Stimulated activated CD8-positive, alpha-beta memory T cell treated with anti-CD3 and anti-CD28 coated beads, Interleukin-7, amount 100 ng/mL, for 1 hour (primary cell): ENCODE measurements at places on chromosomes 5 and 9.
A peak's percentile ranks its signal among the peaks of the same experiment; 100 is the strongest.

DNA sequence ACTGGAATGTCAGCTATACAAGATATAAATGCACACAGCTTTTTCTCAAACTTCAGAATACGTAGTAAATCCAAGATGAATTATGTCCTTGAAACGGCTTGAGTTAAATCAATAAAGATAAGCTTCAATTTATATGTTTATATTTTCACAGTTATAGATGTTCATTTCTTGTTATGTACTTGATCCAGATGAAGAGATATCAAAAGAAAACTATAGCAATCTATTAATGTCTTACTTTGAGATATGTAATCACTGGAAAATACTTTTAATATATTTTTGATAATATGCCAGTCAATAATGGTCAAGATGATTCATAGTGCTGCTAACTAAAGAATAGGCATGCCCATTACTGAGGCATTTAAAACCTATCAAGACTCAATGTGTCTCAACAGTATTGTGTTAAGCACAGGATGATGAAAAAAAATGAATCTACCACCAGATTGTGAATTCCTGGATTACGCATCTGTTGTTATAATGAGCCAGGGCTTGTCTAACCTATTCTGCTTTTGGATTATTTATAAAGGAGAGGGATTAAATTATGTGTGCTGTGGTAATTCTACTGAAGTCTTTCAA is 372.6 kb upstream of the PRR16 start:
- DNase-seq: no peak

- no peak for DNase-seq
Measured at GRCh38 chr5:147188200-147189108, 46.4 kb upstream of the STK32A start.

- DNase-seq: no peak
Measured at GRCh38 chr9:116059466-116059865, 94.1 kb upstream of the PAPPA start.

GRCh38 chr5:139178935-139179334 is 19.2 kb downstream of the SIL1 start:
- DNase-seq: no peak

DNA sequence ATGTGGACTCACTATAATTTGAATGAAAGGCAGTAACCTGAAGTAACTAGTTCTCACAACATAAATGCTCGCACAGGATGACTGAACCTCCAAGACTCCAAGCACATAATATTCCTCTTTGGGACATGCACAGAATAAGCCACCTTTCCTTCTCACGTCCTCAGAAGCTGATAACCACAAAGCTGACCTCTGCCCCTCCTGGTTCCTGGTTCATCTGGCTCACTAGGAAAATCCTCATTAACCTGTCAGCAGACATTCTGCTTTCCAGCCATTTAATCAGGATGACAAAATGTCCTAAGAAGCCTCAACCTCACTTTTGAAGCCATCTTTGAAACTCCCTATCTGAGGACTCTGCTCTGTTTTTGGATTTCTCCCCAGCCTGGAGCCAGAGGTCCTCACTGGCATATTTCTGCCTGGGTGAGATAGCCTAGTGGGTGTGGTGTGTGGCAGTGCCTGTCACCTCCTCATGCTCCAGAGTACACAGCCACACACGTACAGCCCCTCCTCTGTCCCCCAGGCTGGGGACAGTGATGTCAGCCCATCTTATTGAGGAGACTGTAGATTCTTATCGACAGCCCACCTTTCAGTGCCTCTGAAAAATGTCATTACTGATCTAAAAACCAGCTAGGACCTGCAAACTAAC is 10.3 kb downstream of the ANKH start:
- no peak for DNase-seq

- DNase-seq: no peak
Measured at GRCh38 chr5:80963966-80964481, 3.9 kb downstream of the RASGRF2 start.

DNA sequence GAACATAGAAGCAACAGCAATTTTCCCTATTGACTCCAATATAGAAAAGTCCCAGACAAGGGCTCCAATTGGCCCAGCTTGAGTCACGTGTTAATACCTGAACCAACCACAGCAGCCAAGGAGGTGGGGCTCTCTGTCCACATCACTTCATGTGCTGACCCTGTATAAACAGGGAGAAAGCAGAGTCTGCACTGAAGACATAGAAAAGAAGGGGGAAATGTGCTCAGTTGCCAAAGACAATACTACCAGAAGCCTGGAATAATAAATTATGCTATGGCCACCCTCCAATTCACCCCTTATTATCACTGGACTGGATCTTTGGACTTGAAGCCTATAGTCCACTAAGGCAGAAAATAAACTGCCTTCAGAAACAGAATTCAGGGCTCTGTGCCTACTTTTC is 275.4 kb downstream of the EPB41L4A start:
- DNase-seq: no peak

DNA sequence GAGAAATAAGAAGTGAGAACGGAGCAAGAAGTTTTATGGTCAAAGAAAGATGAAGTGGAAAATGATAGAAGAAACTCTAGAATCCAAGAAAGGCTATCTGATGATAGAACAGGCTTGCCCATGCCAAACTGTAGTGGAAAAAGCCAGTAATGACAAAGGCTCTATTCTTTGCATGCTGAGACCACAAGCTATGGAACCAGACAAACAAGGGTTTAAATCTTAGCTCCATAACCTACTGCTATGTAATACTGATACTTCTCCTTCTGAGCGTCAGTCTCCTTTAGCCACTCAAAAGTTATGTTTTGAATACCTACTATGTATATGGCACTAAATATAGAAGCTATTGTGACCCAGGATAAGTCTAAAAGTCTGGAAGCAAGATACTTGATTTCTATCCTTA is 51.2 kb upstream of the TRIM32 start:
- no peak for DNase-seq

DNA sequence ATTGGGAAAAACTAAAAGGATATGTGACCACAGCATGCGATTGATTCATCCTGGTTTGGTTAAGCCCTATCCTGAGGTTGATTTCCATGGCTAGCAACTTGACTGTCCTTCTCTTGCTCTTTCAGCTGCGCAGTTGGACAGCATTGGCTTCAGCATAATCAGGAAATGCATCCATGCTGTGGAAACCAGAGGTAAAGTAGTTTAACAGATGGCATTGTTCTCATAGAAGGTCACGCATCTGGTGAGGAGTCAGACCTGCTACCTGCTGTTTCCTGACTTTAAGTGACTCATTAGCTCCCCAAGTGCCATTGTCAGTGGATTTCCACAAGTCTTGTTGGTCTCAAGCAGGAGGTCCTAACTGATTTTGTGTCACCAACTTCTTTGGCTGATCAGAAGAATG is 266.9 kb downstream of the ARHGAP26 start:
- DNase-seq: no peak

GRCh38 chr5:103908336-103909080 is 345.9 kb upstream of the NUDT12 start:
- DNase-seq: no peak

DNA sequence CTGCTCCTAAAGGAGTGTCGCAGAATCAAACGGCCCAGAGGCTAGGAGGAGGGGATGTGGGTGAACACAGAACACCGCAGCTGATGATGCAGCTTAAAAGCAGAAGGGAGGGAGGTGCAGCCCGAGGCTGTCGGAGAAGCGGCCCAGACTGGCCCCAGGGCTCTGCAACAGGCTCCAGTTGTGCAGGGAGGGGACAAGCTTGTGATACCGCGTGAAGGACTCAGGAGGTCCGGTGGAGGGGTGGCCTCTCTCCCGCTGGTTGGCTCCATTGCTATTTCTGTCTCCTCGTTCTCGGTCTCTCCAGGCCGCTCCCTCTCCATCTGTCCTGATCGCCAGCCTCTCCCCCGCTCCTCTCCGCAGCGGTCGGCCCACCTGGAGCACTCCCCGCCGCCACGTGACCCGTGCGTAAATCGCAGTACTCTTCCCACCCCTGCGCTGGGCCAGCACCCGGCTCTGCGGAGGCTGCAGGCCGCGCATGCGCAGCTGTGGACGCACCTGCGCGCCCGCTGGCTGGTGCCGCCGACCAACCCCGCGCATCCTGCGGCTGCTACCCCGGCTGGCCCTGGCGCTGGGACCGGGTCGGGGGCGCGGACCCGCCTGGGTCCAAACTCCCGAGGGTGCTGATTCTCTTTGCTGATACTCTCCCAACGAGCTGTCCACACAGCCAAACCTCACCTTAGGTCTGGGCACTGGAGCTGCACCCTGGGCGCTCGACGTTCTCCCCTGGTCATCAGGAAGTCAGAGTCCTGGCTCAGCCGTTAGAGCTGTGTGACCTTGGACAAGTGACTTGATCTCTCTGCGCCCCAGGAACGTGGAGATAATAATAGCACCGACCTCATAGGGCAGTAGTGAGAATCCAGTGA is 3.7 kb upstream of the STXBP1 start:
- peak; percentile 50 for DNase-seq

- DNase-seq: no peak
Measured at GRCh38 chr9:1046639-1047572, 3.3 kb upstream of the DMRT2 start.

- no peak for DNase-seq
Measured at GRCh38 chr5:169121630-169122420, 179.1 kb downstream of the SLIT3 start.

DNA sequence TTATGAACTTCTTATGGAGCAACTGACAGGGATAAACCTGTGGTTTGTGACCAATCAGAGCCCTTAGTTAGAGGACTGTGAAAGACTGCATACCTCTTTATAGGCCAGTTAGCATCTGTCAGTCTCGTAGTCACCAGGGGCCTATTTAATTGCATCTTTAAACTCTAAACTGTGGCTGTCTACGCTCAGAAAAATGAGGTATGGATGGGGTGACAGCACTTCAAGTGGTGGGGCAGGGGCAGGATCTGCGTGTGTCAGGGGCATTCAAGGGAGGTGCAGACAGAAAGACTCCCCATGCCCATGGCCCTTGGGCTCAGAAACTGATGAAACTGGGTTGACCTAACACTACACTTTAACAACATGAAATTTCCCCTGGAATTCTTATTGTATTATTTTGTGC is 132.6 kb upstream of the TBCA start:
- DNase-seq: no peak

GRCh38 chr9:84121991-84122523 is 141.5 kb downstream of the RMI1 start:
- no peak for DNase-seq

DNA sequence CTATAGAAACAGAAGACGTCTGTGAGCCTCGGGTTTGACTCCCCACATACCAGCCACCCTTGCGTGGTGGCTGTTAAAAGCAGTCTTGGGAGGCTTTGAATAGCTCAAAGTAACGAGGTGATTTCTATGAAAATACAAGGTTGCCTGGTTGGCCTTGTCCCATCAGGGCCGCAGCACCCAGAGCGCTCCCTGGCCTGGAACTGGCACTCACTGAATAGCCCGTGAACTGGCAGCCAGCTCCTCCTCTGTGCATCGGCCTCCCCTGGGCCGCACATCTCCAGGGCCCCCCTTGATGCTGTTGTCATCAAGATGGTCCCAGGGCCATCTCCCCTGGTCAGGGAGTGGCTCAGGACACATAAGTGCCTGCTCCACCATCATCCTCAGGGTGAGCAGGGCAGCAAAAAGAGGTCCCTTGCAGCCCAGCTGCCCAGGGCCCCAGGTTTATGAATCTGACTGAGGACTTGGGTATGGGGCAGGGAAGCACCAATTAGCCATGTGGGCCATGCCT is 144.6 kb upstream of the PPP1R26 start:
- no peak for DNase-seq

GRCh38 chr5:126373375-126374108 is 49.7 kb upstream of the GRAMD2B start:
- no peak for DNase-seq

DNA sequence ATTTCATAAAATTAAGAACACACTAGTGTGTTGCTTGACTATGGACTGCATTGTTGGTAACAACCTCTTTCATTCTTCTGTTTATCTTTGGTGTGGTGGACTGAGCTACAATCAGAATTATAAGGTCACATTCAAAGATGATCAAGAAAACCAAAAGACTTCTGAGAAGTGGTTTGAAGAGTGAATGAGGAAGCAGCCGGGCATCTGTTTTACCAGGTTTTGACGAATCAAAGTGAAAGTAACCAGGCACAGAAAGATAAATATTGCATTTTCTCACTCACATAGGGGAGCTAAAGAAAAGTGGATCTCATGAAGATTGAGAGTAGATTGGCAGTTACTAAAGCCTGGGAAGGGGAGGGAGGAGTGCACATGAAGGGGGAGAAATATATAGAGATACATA is 589.1 kb downstream of the ZNF608 start:
- DNase-seq: no peak

GRCh38 chr5:52989781-52990527 is 802 bp downstream of the ITGA2 start:
- no peak for DNase-seq

GRCh38 chr9:136104488-136104800 is 9.4 kb upstream of the NACC2 start:
- no peak for DNase-seq

GRCh38 chr5:172162323-172162986 is 25.6 kb downstream of the STK10 start:
- no peak for DNase-seq

GRCh38 chr9:28866951-28867350 is 1293.7 kb upstream of the C9orf72 start:
- DNase-seq: no peak

GRCh38 chr5:57082441-57083067 is 91.3 kb upstream of the GPBP1 start:
- no peak for DNase-seq

DNA sequence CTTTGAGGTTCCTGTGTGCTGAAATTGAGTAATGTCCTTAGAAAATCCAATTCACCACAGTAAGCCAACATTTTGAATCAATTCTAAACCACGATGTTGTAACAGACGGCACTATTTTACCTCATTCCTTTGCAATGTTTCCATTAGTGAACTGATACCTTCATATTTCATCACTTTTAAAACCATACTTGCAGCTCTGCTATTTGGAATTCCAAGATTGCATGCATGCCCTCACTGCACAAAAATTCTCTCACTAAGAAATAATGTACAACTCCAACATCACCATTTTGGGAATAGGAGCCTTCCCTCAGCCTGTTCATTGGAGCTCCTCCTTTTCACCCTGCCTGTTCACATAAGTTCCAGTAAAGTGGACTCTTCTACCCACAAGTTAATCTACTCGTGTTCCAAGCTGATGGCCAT is 74.8 kb upstream of the TGFBR1 start:
- DNase-seq: no peak

DNA sequence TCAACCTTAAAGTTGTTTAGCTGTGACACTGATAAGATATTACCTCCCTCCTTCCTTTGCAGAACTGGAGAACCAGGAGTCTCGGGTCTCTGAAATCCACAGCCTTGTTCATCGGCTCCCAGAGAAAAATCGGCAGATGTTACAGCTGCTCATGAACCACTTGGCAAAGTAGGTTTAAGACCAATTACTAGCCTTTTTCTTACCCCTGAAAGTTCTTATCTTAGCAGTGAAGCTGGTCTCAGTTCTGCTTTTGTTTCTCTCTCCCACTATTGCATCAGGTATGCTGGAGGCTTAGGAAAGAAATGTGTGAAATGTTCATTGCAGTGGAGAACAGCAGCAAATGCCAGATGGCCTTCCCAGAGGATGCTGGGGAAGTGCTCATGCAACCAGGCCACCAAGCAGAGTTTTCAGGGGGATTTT is 287.4 kb downstream of the ARHGAP26 start:
- DNase-seq: no peak
